ENCODE measurements at places on chromosomes 11 and 22. TPM values are rescaled to one million over a fixed set of nuclear protein-coding genes. Genes with fewer than 3 reads are reported as not detected.

- DNase-seq: no peak
These were observed 653 bp downstream of the NAGA start for GRCh38 chr22:42069801-42070516.

DNA sequence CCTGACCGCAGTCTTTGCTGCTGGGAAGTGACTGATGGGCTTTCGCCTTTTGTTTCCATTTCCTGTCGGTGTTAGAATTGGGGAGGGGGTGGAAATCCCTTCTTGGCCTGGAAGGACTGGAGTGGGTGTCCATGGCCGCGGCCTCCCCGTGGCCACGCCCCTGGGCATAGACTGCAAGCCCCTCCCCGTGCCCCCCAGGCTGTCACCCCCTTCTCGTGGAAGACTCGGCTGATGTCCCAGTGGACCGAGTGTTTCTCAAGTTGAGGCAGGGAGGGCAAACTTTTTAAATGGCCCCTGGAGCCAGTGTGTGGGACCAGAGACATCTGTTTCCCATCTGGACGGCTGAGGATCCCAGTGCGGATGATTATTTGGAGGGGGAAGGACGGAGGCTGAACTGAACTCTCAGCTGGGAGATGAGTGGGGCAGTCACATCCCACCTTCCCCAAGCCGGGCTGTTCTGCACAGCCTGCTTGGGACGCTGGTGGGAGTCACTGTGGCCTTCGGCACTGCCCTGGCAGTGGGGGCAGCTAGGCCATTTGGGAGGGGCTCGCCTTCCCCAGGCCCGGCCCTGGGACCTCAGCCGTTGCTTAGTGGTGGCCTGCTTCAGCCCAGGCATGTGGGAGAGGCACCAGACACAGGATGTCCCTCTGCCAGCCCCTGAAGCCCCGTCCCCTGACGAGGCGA, 1.6 kb downstream of the CD81 start:
- DNase-seq: no peak

DNA sequence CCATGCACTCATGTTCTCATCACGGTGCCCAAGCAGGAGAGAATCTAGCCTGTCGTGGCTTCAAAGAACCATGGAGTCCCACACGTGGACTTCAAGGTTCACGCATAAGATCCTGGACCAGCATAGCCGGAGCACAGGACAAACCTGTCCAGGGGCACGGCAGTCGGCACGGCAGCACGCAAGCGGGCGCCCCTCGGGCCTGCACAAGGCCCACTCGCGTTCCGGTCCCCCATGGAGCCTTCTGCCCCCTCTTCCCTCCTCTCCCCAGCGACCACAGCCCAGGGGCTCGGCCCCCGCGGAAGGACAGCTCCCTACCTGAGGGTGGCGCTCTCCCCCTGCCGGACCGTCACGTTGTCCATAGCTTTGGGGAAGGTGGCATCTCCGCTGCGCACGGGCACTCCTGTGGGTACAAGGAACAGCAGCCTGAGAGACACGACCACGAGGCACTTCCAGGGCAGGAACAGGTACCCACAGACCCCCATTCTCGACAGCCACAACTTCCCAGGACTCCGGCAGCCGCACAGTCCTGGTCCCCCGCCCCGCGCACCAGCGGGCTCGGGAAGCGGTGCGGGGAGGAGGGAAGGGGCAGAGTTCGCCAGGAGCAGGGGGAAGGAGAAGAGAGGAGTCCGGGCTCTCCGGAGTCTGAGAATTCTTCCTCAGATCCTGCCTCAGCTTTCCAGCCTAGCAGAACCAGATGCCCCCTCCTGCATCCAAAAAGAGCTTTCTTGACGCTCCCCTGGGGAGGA, 589.5 kb downstream of the OPCML start:
- DNase-seq: no peak

GRCh38 chr11:130020323-130020722, 17.7 kb upstream of the PRDM10 start:
- DNase-seq: no peak

DNA sequence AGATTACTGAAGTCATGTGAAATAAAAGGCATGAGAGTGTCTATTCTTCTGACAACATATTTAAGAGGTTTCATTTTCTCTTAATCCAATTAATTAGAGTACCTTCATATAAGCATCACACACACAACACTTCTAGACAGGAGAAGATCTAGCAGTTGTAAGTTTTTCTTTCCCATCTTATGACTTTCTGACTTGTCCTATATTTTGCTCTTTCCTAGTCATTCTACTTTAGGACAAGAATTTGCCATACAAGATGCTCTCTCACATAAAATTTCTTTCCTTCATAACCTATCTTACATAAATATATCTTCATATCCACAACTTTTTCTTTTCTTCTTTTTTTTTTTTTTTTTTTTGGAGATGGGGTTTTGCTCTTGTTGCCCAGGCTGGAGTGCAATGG, 118.3 kb upstream of the SERPIND1 start:
- no peak for DNase-seq

- no peak for DNase-seq
These were observed 19.1 kb upstream of the ROBO3 start for GRCh38 chr11:124846070-124846673.

GRCh38 chr11:133277886-133278285, 254.4 kb downstream of the OPCML start:
- DNase-seq: no peak

DNA sequence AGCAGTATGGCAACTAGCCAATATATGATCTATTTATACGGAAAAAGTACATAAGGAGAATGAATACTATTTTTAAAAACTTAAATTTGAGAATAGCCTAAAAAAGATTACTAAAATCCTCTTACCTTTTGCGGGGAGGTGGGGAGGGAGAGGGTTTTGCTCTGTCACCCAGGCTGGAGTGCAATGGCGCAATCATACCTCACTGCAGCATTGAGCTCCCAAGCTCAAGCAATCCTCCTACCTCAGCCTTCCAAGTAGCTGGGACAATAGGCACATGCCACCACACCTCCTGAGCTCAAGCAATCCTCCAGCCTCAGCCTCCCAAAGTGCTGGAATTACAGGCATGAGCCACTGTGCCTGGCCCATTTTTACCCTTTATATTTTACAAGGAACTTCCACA, 82.0 kb downstream of the TTC28 start:
- no peak for DNase-seq

DNA sequence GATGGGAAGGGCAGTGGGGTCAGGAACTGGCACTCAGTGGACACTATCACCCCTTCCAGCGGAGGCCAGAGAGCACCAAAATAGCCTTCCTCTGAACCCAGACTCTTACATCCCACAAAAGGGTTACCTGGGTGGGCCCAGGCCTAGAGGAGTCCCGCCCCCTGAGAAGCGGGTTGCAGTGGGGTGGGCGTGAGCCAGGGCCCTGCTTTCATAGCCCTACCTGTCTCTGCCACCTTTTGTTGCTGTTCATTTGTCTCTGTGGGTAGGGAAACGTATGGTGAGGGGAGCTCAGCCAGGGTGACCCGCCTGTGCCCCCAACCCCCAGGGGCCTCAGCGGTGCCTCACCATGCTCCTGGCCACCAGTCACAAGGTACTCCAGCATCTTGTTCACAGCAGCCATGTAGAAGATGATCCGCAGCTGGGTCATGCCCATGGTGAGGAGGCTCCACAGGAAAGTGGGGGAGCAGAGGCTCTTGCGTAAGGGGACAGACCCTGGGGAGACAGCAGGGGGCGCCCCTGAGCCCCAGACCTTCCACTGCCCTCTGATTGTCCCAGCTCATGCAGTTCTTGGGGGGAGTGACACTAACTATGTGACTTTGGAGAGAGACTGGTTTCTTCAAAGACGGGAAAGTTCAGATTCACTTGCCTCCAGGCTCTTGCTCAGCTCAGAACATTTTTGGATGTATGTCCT, 24.0 kb downstream of the SLC43A1 start:
- no peak for DNase-seq

- DNase-seq: no peak
These were observed 20.8 kb upstream of the PEX26 start for GRCh38 chr22:18056807-18057474.

GRCh38 chr22:27504360-27505253, 296.9 kb downstream of the MN1 start:
- no peak for DNase-seq

- DNase-seq: no peak
These were observed 2.2 kb downstream of the IFITM5 start for GRCh38 chr11:297051-297585.

DNA sequence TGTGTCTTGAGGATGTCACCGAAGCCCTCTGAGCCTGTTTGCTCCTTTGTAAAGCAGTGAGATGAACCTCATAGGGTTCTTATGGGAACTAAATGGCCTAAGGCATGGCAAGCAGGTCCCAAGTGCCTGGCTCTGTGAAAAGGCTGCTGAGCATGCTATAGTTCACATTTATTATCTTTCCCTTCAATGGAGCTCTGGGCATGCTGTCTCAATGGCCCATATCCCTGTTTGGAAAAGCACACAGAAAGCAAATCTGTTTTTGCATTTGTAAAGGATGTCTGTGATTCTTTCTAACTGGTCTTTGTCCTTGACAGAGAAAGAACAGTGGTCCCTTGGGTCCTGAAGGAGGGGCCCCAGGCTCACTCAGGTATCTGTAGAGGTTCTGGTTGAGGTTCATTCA, 26.4 kb downstream of the RTCB start:
- no peak for DNase-seq

DNA sequence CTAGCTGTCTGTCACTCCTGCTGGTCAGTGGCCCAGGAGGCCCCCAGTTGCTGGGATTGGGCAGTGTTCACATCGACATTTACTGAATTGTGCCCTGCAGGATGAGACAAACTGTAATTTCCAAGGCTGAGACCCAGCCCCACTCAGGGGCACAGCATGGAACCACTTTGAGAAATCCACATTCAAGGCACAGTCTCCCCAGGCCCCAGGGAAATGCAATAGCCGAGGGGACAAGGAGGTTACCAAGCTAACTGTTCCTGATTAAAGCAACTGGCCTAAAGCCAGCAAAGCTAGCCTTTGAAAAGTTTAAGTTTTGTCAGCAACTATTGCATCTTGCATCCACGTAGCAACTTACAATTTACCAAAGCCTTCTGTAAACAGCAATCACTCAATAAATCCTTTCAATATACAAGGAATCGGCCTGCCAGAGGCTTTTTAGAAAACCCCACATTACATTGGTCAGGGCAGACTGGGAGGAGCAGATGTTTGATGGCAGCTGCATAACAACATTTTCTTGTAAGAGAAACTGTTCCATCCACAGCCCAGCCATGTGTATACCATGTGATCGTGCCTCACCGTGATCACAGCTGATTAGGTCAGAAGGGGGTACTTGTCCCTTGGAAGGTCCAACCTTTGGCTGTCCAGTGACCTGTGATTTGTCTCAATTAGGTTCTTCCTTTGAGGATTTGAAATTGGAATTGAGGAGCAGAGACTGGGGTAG, 103.9 kb downstream of the TENM4 start:
- DNase-seq: no peak

GRCh38 chr11:88596786-88597185, 259.2 kb upstream of the CTSC start:
- no peak for DNase-seq

GRCh38 chr11:88623531-88623930, 286.0 kb upstream of the CTSC start:
- no peak for DNase-seq

GRCh38 chr11:65562788-65563187, 4.6 kb upstream of the LTBP3 start:
- no peak for DNase-seq

DNA sequence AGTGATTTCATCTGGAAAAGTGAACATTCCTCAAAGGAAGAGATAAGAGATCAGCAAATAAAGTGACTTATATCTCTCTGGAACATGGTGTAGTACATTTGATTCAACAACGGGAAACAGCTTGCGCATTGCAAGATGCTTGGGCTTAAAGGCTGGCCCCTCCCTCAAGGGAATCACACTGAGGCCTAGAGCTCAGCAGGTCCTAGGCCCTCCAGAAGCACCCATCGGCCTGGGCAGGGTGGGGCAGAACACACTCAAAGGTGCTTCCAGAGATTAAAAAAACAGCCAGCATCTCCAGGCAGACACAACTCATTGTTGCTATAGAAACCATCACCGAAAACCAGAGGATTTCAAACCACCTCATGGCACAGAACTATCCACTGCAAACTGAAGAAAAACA, 69.0 kb upstream of the ARFGAP3 start:
- DNase-seq: no peak

- no peak for DNase-seq
These were observed 144.0 kb downstream of the MPPED1 start for GRCh38 chr22:43555561-43556515.

DNA sequence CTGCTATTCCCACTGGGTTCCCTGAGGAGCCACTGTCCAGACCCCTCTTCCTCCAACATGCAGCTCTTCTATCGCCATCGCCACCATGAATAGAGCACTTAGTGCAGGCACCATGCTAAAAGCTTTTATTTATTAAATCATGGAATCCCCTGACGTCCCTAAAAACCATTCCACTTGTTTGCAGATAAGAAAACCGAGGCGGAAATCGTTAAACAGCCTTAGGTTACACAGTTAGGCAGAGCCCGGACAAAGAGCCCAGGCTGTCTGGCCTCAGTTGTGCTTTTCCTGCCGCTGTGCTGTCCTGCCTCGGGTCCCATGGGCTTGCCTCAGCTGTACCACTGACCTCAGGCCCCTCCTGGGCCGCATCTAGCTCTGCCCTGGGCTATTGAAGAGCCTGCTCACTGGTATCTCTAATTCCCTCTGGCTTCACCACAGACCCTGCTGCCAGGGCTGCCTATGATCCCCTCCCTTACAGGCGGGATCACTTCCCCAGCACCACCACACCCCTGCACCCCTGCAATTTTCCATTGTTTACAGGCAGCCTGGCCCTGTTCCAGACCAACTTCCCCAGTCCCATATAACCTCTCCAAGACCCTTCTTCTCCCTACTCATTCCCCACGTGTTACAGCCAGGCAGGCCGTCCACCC, 13.0 kb upstream of the TUB start:
- DNase-seq: no peak

DNA sequence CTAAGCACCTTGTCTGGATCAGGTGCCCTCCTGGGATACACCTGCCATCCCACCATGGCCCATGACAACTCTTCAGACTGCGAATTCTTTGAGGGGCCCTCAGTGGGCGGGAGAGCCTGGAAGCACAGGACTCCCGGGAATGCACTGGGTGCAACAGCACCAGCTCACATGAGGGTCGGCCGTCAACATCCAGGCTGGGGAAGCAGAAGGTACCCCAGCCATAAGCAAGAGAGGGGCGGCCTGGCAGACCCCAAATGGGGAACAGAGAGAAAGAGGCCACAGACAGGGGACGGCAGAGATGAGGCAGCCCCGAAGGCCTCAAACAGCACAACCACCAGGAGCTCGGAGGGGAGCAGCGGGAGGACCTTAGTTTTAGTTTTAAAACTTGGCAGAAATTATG, 94.4 kb downstream of the PHF21B start:
- DNase-seq: no peak

The TCN2 gene
- polyA plus RNA-seq: 70.3 TPM

The SEPTIN3 gene
- polyA plus RNA-seq: 4.9 TPM

The CLDN5 gene
- polyA plus RNA-seq: 24.7 TPM

The C11orf87 gene
- 0.16 TPM for polyA plus RNA-seq

The HMOX1 gene
- polyA plus RNA-seq: 56.6 TPM

The PEX26 gene
- polyA plus RNA-seq: 31.0 TPM

The SGSM1 gene
- polyA plus RNA-seq: 1.9 TPM

The KCTD21 gene
- polyA plus RNA-seq: 9.6 TPM

The KREMEN1 gene
- polyA plus RNA-seq: 22.1 TPM

The SLC5A4 gene
- polyA plus RNA-seq: 1.2 TPM

The SNX32 gene
- polyA plus RNA-seq: 1.8 TPM

The P2RY2 gene
- polyA plus RNA-seq: 0.79 TPM

The RAB3IL1 gene
- 29.7 TPM for polyA plus RNA-seq

The APOL5 gene
- polyA plus RNA-seq: not detected

Measured in right renal pelvis (tissue), 4 donors.